ENCODE measurements at places on chromosomes 1 and 21. TPM values are rescaled to one million over a fixed set of nuclear protein-coding genes. Genes with fewer than 3 reads are reported as not detected.

GRCh38 chr21:31895077-31895835, 22.4 kb downstream of the HUNK start:
- H3K4me3 ChIP-seq: no peak overlapping the region
- no peak for DNase-seq
- H3K27me3 ChIP-seq: no peaks in the 10 kb centered on the region
- H3K36me3 ChIP-seq: no peaks in the 10 kb centered on the region
- H3K4me1 ChIP-seq: no peaks in the 10 kb centered on the region
- no peak overlapping the region for H3K27ac ChIP-seq

DNA sequence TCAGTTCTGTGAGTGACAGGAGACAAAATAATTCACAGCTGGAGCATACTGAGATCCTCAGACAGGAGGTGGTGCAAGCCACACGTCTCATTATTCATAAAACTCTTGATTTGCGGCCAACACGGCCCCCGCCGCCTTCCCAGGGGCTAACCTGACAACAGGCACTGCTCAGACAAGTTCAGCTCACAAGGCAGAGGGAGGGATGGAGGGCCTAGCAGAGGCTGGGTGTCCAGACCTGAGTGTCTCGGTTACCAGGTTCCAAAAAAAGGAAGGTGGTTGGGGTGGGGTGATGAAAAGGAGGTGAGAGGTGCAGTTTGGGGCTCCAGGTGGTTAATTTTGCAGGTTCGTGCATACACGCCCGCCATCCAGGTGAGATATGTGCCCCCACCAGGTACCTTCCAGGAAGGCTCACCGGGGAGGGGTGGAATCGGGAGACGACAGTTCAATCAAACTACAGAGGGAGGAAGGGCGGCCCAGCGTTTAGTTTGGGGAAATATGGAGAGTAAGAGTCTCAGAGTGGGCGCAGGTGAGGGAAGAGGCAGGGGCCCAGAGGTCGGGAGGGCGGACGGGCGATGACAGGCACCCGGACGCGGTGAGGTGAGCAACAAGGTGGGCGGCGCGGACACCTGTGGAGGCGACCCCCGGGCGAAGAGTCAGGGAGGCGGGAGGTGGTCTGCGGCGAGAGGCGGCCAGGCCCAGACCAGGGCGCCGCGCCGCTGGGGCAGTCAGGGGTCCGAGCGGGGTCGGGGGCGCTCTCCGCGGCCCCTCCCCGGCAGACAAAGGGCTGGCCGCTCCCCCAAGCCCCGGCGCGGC, 629 bp downstream of the CTNNBIP1 start:
- no peaks in the 10 kb centered on the region for H3K36me3 ChIP-seq
- H3K27ac ChIP-seq: peak overlapping the region; percentile 85
- no peak for DNase-seq

DNA sequence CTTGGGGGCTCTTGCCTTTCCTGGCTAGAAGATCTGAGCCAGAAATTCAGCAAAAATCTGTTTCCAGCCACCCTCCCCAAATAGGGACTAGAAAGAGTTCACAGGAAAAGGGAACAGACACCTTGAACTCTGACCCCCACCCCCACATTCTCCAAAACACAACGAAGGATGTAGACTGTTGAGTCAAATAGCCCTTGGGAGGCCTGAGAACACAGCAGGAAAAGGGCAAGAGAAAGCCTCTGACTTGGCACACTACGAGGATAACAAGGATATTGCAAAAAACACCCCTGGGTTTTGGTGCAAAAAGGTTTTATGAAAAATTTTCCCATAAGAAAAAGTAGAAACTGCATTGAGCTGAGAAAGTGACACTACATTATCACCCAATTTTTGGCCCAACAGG, 1.9 kb upstream of the YRDC start:
- DNase-seq: no peak
- no peaks in the 10 kb centered on the region for H3K4me1 ChIP-seq
- H3K27ac ChIP-seq: no peak overlapping the region

DNA sequence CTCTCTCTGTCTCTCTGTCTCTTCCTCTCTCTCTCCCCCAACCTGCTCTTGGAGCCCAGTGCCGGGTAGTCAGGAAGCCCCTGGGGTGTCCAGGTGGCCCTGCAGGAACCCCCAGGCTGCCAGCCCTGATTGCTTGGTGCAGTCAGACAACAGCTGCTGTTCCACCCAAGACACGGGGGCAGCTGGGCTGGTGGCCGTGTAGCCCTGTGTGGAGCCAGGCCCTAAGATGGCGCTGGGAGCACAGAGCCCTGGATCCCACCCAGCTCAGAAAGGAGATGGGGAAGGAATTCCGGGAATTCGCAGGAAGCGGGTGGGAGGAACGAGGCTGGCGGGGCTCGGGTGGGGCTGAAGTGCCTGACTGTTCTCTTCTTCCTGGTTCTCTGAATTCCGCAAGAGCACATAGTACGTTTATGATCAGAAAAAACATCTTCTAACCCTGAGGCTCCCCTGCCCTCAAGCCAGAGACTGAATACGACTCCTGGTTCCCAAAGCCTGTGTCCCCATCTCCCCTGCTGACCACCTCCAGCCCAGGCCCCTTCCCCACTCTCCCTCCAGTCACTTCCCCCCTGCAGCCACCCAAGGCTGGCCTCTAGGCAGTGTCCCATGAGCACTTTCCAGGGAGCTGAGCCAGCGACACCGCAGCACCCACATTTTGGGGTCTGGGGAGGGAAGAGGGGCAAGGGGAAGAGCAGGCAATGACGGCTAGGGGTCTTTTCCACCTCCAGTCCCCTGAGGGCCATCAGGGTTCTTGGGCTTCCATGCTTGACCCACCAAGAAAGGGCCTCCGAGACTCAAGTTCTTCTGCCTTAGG, 55.0 kb downstream of the WNT9A start:
- no peak overlapping the region for H3K27ac ChIP-seq
- no peak for DNase-seq
- no peaks in the 10 kb centered on the region for H3K36me3 ChIP-seq
- peaks cover 55% of the 10 kb centered on the region for H3K4me1 ChIP-seq

DNA sequence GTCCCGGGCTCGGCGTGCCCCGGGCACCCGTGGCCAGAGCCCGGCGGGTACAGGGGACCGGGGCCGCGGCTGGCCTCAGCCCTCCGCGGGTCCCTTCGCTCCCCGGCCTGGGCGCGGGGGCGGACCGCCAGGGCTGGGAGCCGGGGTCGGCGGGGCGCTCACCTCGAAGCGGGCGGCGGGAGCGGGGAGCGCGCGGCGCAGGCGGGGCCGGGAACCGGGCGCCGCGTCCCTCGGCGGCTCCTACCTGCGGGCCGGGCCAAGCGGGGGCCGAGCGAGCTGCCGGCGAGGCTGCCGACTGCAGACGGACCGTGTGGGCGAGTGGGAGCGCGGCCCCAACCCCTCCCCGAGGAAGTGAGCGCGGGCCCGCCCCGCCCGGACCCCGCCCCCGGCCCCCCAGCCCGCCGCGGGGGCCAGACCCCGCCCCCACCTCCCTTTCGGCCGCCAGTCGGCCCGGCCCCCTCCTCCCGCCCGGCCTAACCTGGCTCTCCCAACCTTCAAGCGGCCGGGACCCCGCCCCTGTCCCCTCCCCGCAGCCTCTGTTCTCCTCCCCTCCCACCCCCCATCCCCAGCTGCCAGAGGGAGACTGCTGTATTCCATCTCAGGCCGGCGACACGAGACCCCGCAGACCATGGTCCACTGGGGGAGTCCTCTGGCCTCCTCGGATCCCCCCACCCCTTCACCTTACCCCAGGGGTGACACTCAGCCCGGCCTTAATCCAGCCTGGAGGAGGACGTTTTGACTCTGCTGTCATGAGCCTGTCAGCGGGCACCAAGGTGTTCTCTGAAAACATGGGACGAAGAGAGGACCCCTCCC, at the start of gene FHL3:
FHL3 (minus strand) TSS at position 320 of the 813 bp plus-strand sequence. CDS start 6,102 bp downstream, outside the sequence.
- H3K4me3 ChIP-seq: peak within 1 kb of the TSS; percentile 88
- DNase-seq: no peak
- no peaks in the 10 kb centered on the region for H3K27me3 ChIP-seq

- H3K36me3 ChIP-seq: no peaks in the 10 kb centered on the region
- H3K27me3 ChIP-seq: no peaks in the 10 kb centered on the region
- H3K4me1 ChIP-seq: no peaks in the 10 kb centered on the region
- DNase-seq: no peak
- H3K4me3 ChIP-seq: no peak overlapping the region
- H3K27ac ChIP-seq: no peak overlapping the region
Observed at GRCh38 chr1:11400567-11400966, 78.4 kb upstream of the DISP3 start.

GRCh38 chr1:48674641-48675040, 102.0 kb downstream of the BEND5 start:
- H3K36me3 ChIP-seq: no peaks in the 10 kb centered on the region
- no peak overlapping the region for H3K4me3 ChIP-seq
- no peaks in the 10 kb centered on the region for H3K27me3 ChIP-seq
- H3K27ac ChIP-seq: no peak overlapping the region
- DNase-seq: no peak

DNA sequence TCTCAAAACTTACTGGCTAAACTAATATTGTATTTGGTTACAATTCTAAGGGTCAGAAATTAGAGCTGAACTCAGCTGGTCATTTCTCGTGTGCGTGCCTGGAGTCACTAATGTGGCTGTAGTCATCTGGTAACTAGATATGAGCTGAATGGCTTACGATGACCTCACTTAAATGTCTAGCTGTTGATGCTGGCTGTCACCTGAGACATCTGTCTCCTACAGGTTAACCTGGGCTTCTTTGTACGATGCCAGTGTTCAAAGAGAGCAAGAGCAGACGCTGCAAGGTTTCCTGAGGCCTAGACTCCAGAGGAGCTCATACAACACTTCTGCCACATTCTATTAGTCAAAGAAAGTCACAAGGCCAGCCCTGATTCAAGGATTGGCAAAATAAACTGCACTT, 17.1 kb upstream of the ALG6 start:
- no peak overlapping the region for H3K27ac ChIP-seq
- H3K27me3 ChIP-seq: peaks cover 11% of the 10 kb centered on the region
- no peaks in the 10 kb centered on the region for H3K36me3 ChIP-seq
- no peak overlapping the region for H3K4me3 ChIP-seq
- H3K4me1 ChIP-seq: no peaks in the 10 kb centered on the region
- DNase-seq: no peak

- H3K4me1 ChIP-seq: no peaks in the 10 kb centered on the region
- no peak for DNase-seq
- no peak overlapping the region for H3K27ac ChIP-seq
Observed at GRCh38 chr1:5693568-5693967, 298.7 kb downstream of the NPHP4 start.

C1orf116 gene
- not detected for total RNA-seq

SPATA17 gene
- total RNA-seq: 0.44 TPM

FCRL6 gene
- 1.9 TPM for total RNA-seq

TCHHL1 gene
- not detected for total RNA-seq

RNF186 gene
- not detected for total RNA-seq

GPR37L1 gene
- 26.0 TPM for total RNA-seq

Data from tibial nerve (tissue), 4 donors.